NCI-H345 (cell line): ENCODE measurements at places on chromosomes 13 and 19.

DNA sequence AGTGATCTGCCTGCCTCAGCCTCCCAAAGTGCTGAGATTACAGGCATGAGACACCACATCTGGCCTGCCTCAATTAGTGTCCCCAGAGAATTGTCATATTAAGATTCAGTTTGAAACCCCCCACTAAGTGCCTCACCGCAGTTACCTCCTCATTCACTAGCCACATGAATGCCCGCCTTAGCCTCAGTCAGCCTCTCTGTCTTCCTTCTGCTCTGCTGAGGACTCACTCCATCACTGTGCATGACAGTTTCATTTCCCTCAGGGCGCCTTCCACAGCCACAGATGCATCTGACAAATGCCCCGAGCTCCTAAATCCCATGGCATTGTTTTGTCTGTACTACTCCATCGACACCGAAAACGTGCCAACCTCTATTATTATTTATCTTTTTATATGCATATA is 23.3 kb downstream of the MIPEP start:
- DNase-seq, result no peak

- no peak for DNase-seq
Measured at GRCh38 chr19:17411801-17412200, 6.4 kb upstream of the BST2 start.

- DNase-seq, result no peak
Measured at GRCh38 chr13:28716511-28716910, 2.3 kb downstream of the SLC46A3 start.

DNA sequence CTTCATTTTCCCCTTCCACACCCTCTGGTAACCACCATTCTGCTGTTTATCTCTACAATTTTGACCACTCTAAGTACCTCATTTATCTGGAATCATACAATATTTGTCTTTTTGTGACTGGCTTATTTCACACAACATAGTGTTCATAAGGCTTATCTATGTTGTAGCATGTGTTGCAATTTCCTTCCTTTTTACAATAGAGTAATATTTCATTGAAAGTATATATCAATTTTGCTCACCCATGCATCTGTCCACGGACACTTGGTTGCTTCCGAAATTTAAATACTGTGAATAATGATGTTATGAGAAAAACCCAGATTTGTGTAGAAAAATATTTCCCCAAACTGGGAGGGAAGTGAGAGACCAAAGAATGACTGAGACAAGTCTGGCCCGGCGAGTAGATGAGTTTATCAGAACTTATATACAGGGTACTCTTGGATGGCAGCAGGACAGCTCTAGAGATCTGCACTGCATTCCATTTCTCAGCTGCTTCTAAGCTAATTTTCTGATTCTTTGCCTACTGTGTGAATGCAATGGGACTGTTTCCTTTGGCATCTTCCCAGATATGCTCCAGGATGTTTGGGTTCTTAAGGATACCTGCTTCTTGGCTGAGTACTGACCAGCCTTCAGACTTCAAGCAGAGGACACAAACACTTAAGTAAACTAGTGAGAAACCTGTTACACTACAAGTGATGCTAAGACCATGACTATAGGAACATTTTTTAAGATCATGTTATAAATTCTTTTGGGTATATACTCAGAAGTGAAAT is 834.0 kb upstream of the PCDH9 start:
- DNase-seq, result no peak

GRCh38 chr13:60463787-60464186 is 66.8 kb downstream of the TDRD3 start:
- no peak for DNase-seq

GRCh38 chr13:40355126-40355724 is 311.2 kb downstream of the FOXO1 start:
- no peak for DNase-seq

- DNase-seq, result peak; percentile 58
Measured at GRCh38 chr13:53167561-53167960, 138.9 kb downstream of the OLFM4 start.

DNA sequence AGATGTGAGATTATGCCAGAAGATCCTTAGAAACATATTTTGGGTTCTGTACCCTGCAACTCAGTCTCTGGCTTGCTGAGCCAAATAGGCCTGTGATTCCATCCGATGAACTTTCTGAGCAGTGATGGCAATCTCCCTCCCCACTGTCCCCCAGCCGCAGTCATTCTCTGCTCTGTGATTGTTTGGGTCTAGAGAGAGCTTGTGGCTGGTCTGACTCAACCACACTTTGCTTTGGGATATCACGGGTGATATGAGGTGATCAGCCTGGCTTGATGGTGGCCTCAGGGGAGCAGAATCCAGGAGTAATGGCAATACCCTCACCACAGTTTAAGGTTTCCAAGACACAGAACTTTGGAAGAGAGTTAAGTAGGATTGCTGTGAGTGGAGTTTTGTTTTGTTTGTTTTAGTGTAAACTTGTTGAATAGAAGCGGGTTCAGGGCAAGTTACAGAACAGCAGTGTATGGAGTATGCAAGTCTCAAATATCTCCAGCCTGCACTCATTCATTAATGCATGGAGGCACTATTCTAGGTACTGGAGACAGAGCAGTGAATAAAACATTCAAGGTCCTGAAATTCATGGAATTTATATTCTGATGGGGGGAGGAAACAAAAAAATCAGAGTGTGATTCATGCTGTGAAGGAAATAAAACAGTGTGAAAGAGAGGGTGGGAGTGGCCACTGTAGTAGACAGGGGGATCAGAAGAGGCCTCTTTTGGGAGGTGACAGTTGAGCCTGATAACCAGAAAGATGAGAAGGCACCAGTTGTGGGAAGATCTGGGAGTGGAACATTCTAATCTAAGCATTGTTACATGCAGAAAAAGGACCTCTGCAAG is 5.3 kb downstream of the SAMD4B start:
- DNase-seq, result no peak

DNA sequence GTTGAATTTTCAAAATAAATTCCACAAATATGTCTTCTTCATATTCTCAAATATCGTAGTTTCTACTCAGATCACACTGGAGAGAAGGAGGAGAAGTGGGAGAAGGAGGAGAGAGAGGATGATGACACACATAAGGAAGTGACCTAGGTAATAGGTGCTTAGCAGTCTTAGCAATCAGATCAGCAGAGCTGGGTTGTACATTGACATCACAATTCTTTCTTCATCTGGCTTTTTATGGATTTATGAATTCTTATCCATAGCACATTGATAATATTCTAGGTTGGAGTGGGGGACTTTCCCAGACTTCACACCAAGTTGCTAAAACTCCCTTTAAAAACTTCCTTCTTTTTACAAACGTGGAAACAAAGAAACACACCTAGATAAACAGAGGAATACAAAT is 86.9 kb downstream of the FGF9 start:
- DNase-seq, result no peak

DNA sequence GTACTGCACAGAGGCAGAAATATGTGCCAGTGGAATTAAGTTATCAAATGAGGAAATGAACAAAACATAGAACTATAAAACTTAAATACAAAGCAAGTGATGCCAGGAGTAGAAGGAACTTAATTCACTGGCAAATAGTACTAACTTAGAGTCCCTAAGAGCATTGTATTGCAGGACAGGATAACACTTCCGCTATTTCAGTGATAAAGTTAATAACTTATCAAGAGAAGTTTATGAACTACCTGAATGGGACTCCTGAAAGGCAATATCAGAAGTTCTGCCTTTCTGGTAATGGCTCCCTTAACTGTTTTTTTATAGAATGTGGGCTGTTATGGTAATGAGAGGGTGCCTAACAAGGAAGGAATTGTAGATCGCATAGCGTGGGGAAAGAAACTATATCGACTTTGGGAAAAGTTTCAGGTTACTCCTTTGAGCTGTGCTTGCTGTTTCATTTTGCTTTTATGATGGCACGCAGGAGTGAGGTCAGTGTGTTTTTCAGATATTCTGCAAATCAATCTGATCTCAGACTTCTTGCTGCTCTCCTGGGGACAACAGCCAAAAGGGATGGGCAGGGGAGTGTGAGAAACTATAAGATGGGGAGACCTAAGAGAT is 95.3 kb upstream of the MLNR start:
- no peak for DNase-seq

GRCh38 chr13:105365831-105366230 is 1169.6 kb downstream of the EFNB2 start:
- no peak for DNase-seq

DNA sequence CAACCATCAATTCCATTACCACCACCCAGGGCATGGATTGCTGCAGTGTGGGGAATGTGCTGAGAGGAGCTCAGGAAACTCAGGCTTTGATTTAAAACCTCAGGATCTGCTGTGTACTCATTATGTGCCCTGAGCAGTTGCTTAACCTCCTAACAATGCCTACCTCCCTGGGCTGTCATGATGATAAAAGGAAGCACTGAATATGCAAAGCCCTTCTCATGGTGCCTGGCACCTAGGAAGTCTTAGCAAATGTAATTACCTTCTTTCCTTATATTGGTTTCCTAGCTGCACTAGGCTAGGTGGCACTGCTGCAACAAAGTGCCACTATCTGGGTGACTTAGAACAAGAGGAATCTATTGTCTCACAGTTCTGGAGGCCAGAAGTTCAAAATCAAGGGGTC is 62.2 kb downstream of the KCTD12 start:
- DNase-seq, result no peak

DNA sequence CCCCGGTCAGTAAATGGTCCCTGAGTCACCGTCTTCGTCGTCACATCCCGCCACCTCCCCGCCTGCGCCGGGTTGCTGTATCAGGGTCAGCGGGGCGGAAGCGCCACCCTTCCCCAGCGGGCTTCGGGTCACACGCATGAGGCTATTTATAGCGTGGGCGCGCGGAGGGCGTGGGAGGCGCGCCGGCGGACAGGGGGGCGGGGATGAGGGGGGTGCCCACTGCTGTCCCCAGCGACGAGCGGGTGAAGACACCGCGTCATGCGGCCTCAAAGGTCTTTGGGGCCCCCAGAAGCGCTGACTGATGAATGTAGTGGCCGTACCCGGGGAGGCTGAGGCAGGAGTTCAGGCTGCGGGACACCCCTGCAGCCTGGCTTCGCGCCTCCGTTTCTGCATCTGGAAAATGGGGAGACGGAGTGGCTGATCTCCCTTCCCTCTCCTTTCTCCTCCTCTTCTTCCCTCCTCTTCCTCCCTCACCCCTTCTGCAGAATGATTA is 7.9 kb downstream of the UNC13A start:
- no peak for DNase-seq

DNA sequence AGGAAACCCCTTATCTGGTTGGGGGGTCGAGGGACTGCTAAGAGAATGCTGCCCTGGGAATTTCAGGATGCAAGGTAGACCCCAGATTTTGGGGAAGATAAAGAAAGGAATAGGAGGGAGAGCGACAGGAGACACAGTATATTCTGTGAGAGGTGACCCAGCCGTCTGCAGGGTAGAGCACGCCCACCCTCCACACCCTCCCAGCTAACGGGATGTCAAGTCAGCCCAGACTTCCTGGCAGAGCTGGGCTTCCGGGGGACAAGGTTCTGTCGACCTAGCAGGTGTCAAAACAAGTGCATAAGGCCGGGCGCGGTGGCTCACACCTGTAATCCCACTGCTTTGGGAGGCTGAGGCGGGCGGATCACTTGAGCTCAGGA is 695 bp upstream of the PRR36 start:
- no peak for DNase-seq

DNA sequence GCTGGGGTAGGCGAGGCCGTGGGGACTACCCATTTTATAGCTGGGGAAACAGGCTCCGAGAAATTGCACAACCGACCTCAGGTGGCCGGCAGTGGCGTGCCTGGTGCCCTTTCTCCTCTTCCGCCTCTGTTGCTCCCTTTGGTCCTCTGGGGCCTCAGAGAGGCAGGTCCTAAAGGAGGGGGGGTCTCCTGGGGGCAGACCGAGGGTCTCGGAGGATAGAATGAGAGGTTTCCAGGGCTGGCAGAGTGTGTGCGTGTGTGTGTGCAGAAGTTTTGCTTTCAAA is 11.3 kb downstream of the STX10 start:
- no peak for DNase-seq

DNA sequence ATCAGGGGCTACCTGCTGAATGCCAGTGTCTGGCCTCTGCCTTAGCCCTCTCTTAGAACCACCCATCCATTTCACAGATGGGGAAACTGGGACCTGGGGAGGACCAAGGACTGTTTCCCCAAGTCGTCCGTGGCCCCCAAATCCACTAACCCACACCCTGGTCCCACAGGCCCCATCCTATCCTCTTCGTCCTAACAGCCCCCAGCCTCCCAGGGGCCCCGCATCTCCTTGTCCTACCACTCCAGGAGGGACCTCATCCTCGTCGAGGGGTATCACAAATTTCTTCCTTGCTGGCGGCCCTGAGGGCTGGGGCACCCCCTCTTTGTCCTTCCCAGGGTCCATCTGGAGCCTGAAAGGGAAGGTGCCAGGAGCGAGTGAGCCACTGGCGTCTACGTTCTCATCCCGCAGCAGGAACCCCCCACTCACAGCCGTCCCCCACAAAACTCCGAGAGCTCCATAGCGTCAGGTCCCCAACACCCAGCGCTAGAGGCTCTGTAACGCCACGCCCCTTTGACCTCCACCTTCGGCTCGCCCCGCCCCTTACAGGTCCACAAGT is 606 bp downstream of the ERCC1 start:
- no peak for DNase-seq

DNA sequence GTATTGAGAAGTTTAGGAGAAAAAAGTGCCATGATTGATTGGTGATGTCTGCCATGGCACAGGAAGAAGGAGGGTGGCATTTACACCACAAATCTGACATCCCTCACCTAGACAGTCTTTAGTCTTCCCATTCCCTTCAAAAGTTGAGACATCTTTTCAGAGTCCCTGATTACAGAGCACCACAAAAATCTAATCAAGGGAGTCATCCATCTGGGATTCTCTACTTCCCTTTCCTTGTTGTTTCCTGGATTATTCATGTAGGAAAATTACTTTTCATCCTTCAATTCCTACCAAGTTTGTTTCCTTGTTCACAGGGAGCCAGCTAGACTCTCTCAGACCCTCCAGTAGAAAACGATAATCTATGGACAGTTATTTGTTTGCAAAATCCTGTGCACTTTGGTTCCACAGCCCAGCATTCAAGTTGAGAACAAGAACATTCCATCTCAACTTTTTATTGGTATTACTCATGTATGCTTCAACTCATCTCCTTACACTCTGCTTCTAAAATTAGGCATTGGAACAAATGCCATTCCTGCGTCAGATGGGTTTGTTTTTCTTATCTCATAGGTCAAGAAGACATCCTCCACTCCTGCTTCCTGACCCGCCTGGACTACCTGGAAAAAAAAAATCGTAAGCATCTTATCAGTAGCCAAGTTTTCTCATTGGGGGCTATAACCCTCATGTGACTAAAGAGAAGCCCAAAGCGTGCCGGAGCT is 259.9 kb downstream of the FOXO1 start:
- no peak for DNase-seq

GRCh38 chr19:36183245-36183628 is 31.0 kb upstream of the COX7A1 start:
- DNase-seq, result no peak

- DNase-seq, result no peak
Measured at GRCh38 chr13:74452176-74452575, 318.0 kb upstream of the KLF12 start.

DNA sequence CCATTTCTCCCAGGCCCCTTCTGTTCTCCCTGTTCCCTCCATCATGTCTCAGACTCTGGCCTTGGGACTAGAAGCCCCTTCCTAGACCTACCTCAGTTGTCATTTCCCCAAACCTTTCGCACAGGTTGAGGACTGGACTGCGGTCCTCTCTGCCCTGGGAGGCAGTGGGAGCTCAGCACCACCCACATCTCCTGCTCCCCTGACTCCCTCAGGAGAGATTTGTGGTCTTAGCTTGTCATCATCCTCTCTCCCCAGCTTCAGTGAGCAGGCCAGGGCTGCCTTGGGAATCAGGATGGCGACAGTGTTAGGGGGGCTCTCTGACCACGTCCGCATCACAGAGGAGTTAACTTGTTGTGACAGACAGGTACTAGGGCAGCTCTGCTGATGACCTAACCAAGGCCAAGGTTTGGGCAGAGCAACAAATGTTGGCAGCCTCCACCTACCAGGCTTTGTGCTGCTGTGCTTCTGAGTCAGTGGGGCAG is 25.6 kb upstream of the RNF17 start:
- no peak for DNase-seq
